ENCODE measurements at places on chromosomes 5 and 9. TPM values are rescaled to one million over a fixed set of nuclear protein-coding genes. Genes with fewer than 3 reads are reported as not detected.

Gene PPP3R2
- not detected for total RNA-seq

Gene PCDHGA2
- total RNA-seq = 6.0 TPM

Gene LHX3
- total RNA-seq = not detected

Gene ARID3C
- not detected for total RNA-seq

Gene OSMR
- 9.9 TPM for total RNA-seq

Gene MYORG
- 5.3 TPM for total RNA-seq

Gene TEK
- 22.2 TPM for total RNA-seq

Gene PTPRD
- total RNA-seq = 6.1 TPM

Gene PLPP7
- 127 TPM for total RNA-seq

Gene ST8SIA4
- total RNA-seq = 5.4 TPM

Gene PCA3
- total RNA-seq = not detected

Gene TMOD1
- 205 TPM for total RNA-seq

Measured in left ventricle myocardium superior (tissue), 1 donor.